Sigmoid colon (tissue), 7 donors: ENCODE measurements at places on chromosomes 5 and 9. TPM values are rescaled to one million over a fixed set of nuclear protein-coding genes. Genes with fewer than 3 reads are reported as not detected.
A peak's percentile ranks its signal among the peaks of the same experiment; 100 is the strongest.

POC5 gene
- total RNA-seq: 10.6 TPM

NIPBL gene
- 66.4 TPM for total RNA-seq

DRD1 gene
- not detected for total RNA-seq

SLC4A9 gene
- not detected for total RNA-seq

TLX3 gene
- total RNA-seq: not detected

SUSD1 gene
- total RNA-seq: 4.4 TPM

PLK2 gene
- 35.7 TPM for total RNA-seq

GRCh38 chr9:100725371-100725770 is 147.5 kb downstream of the CAVIN4 start:
- no peak for DNase-seq

- DNase-seq: no peak
These were observed 63.9 kb upstream of the TNFAIP8 start for GRCh38 chr5:119291877-119292276.

DNA sequence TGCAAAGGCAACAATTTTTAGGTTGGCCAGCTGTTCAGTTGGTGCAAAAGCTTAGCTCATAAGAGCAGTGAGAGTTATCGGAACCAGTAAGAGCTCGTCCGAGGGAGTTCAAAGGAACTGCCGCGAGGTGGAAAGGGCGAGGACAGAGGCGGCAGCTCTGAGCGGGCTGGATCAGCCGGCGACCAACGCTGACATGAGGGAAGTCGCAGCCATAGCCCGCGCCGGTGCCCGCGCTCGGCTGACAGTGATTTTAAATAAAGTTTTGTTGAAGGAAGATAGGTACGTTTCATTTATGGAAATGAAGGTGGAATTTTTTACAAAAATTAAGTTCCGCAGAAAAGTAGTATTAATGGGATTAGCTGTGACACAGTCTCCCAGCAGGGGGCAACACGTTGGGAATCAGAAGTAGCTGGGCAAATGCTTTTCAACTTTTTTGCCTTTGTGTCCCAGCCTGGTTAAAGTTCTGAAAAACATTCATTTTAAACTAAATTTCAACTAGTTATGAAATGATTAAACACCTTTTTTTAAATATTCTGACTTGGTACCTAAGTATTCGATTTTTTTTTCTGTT is 43.2 kb downstream of the FBXO4 start:
- DNase-seq: no peak

DNA sequence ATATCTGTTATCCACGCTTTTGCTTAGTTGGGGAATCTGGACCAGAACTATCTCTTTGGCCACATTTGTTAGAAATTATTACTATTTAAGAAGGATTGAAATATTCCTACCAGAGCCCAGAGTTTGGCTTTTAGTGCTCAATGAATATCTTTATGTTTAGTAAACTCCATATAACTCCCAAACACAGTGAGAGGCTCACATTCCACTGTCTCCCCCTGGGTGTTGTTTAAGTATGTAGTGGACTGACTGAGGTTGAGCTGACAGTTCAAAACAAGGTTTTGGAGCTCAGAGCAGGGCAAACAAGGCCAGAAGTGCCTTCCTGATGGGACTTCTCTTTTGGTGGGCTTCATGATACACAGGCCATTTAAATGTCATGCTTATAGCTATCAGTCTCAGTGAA is 216.0 kb downstream of the SMARCA2 start:
- no peak for DNase-seq

GRCh38 chr9:89015336-89015735 is 24.1 kb downstream of the S1PR3 start:
- no peak for DNase-seq

GRCh38 chr5:7606840-7607465 is 211.0 kb downstream of the ADCY2 start:
- no peak for DNase-seq

DNA sequence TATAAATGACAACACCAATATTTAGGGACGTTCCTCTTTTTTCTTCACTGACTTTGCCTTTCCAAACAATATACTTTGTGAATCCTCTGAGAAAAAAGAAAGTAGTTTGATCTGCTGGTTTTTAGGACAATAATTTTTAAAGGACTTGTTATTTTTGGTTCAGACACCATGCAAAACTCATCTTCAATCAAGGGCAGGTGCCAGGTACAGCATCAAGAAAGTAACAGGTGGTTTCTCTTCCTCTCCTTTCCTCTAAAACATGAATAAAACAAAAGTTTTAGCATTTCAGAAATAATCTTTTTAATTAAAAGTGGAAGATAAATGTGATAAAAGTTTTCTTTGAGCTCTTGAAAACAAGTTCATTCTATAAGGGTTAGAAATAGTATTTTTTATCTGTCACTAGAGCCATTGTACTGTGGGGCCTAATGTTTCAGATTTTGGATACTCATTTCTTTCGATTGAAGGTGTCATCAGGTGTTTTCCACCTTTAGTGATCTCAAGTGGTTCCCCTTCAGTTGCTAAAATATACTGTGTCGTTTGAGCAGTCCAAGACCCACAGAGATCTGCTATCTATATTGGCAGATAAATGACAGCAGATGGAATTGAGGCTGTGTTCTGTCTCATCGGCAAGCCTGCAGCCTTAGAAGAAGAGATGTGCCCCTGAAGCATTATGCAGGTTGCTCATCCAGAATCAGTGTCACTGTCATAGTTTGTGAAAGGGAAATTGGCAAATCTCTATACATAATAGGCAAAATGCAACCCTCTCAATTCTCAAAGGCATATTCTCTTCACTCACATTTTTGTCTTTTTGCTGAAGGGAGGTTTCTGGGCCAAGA is 499.7 kb downstream of the PDE4D start:
- no peak for DNase-seq

DNA sequence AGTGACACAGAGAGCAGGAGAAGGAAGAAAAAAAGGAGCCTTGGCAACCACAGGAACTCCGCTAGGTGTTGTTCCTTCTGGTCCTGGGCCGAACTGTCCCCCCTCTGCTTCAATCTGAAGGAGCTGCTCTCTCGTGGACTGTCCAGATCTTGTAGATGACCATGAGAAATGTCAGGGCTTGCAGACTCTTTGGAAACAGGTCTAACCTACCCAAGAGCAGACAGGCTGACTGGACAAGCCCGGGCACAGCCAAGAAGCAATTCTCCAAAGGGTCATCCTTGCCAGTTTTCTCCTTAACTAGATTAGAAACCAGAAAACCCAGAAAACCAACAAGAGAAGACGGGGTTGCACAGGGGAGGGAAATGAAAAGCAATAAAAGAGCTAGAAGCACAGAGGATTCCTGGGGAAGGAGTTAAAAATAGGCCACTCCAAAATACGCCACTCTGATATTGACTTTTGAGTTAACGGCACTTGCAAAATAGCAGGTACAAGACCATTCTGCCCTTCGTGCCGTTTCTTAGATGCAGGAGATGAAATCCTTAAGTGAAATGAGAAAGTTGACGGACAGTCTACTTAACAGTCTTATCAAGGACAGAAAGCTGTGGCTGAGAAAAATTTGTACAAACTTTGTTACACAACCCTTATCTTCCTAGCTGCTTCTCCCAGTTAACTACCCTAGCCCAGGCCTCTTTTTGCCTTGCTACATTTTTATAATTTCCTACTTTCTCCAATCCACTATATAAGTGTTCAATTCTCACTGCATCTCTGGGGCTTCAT is 5.8 kb downstream of the GCNT4 start:
- DNase-seq: no peak

GRCh38 chr5:102794677-102795331 is 39.7 kb downstream of the PAM start:
- DNase-seq: no peak

DNA sequence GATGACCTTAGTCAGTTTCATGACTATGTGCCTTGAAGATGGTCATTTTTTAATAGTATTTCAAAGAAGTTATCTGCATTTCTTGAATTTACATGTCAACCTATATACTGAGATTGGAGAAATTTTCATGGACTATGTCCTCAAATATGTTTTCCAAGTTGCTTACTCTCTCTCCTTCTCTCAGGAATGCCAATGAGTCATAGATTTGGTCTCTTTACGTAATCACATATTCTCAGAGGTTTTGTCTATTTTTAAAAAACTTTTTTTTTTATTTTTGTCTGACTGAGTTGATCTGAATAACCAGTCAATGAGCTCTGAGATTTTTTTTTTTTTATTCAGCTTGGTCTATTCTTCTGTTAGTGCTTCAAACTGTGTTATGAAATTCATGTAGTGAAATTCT is 374.7 kb upstream of the GRIN3A start:
- no peak for DNase-seq

DNA sequence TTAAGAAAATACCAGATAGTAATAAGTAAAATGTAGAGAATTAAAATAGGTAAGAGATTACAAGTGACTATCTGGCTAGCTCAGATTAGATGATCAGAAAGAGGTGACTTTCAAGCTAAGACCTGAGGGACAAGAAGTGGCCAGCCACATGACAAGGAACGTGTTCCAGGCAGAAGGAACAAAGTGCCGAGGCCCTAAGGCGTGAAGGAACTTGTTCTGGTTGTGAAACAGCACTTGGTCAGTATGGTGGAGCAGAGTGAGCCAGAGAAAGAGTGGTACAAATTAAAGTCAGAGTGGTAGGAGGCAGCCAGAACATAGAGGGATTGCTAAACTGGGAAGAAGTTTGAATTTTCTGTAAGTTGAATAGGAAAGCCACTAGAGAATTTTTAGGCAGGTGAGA is 73.6 kb downstream of the ADRB2 start:
- DNase-seq: no peak

DNA sequence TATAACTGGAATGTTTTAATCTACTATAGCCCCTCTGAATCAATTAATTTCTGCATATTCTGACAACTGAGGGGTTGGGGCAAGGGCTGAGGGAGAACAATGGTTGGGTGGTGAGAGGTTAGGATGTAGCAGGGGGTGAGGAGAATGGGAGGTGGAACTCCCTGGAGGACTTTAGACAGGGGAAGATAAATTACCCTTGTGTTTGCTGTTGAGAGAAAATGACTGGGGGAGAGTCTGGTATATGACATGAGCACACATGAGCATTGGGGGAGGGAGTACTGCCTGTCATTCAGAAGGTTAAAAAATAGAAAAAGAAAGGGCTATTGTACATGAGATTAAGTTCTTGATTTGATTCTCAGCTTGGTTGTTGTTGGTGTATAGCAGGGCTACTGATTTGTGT is 37.2 kb upstream of the PAPPA start:
- DNase-seq: no peak

DNA sequence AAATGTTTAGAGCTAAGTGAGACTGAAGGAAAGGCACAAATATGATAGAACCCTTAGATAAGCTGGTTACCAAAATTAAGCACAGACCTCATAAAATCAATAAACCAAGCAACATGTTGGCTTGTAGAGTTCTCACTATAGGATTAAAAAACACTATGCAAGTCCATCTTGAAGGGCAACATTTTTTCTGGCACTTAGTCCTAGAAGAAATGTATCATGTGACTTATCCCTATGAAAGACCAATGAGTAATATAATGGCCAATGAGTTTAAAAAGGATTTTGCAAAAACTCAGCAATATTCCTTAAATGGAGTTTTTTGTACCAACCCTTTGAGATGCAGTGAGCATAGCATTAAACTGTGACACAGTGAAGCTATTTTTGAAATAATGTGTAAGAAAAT is 216.3 kb upstream of the ADRA1B start:
- DNase-seq: no peak

DNA sequence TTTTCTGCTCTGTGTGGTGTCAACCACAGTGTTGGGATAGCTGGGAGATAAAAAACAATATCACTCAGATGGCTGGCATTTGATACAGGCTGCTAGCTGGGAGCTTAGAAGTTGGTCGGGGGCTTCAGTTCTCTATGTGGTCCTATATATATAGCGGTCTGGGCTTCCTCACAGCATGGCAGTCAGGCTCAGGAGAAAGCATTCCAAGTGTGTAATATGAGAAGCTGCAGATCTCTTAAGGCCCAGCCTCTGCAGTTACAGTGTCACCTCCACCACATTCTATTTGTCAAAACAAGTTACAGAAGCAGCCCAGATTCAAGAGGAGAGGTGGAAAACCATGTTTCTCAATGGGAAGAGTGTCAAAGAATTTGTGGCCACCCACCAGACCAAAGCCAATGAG is 108.1 kb upstream of the NIPBL start:
- DNase-seq: no peak

DNA sequence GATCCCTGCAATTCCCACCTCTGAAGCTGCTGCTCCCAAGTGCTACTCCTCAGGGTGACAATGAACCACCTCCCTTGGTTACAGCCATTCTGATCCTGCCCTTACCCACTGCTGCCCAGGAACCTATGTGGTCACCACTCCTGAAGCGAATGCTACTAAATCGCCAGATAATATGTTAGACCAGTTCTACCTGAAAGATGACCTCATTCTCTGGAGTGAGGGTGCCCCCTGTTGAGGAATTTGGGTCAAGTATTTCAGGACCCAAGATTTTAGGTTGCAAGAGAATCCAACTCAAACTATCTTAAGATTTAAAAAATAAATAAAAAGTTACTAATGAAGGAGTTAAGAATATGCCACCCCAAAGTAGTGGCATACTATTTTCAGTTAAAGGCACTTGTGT is 5.8 kb upstream of the SNAPC3 start:
- DNase-seq: no peak

GRCh38 chr5:115544436-115545350 is at the start of gene FEM1C:
Gene FEM1C, minus strand, starts transcription at chr5:115544775. Its CDS starts 1,282 bp downstream, at chr5:115543493.
- DNase-seq: peak; percentile 99

GRCh38 chr5:69083412-69083811 is 10.4 kb upstream of the SLC30A5 start:
- DNase-seq: no peak

DNA sequence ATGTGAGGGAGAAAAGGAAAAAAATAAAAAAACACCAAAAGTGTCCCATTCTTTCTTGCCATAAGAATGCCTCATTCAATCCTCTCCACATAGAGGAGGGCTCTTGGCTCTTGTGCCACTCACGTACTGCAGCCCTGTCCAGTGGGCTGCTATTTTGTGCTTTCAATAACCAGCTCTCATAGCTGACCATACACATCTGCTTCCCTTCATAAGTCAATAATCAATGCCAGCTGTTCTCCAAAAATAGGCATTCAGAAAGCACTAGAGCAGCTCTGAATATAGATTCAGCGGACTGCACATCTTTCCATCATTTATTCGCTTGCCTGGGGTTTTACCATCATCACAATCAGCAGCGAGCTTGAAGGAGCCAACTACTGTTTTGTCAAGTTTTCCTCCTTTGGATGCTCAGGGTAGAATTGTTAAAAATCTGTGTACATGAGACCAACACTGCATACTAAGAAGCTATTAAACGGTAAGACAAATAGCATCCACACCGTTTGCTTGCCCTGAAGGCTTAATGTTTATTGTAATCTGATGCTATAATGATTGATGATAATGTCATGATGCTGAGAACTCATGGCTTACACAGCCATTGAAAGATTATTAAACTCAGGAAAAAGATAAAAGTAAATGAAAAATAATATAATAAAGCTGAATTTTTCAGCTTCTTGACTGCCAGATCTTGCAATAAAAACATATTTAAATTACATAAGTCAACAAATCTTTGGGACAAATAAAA is 80.0 kb downstream of the OXCT1 start:
- DNase-seq: no peak

DNA sequence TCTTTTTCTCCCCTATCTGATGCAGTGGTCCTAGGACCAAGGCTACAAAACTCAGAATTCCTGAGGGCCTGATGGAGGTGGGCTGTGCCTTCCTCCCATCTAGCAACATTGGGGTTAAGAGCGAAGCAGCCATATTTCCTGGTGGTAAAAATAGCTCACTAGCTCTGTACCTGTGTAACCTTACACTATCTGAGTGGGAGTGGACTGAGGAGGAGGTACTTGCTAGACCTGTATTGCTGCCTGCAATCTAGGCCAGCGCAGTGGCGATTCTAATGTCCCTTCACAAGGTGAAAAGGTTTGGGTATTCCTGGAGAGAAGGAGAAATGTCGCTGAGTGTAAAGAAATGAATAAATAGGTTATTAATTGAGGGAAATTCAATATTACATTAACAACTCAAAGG is 80.2 kb upstream of the LIFR start:
- no peak for DNase-seq

GRCh38 chr5:119345861-119346260 is 10.0 kb upstream of the TNFAIP8 start:
- no peak for DNase-seq
